ENCODE measurements at places on chromosomes 3 and 15.
A peak's percentile ranks its signal among the peaks of the same experiment; 100 is the strongest.

GRCh38 chr15:45187894-45188830 lies at the start of gene SHF:
Gene SHF (minus strand): TSS chr15:45187966. CDS start chr15:45187951, 15 bp downstream.
- peak; percentile 84 for DNase-seq

- DNase-seq: no peak
These were observed 4.3 kb downstream of the H1-8 start for GRCh38 chr3:129547241-129547640.

- DNase-seq: no peak
These were observed 147.5 kb upstream of the NUDT16 start for GRCh38 chr3:131233900-131234668.

DNA sequence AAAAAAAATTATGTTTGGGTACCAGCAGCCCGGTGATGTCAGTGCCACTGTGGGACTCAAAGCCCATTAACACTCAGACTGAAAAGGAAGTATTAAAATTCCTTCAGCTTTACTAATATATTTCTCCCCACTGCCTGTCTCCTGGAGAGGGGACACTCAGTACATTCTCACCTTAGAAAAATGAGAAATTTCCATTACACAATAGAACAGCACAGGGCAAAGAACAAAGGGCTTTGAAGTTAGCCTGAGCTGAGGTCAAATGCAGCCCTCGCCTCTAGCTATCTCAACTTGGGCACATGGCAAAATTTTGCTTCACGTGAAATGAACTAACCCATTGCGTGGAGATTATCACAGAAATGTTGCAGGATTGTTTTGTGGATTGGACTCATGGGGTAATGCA lies 80.8 kb downstream of the RARB start:
- DNase-seq: no peak

DNA sequence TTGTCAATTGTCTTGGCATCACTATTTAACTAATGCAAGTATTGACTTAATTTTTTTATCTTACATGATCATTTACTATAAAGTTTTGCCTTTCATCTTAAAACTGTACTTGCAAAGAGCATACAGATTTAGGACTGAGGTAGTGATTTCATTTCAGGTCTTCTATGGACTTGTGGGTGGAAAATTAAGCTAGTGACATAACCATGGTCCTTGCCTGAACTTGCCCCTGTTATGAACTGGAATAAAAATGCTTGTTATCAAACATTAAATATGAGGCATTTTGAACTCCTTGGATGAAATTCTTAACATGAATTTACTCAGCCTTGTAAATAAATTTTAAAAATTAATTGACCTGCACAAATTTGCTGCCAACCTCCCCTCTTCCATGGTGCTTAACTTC lies 712.0 kb downstream of the NAALADL2 start:
- no peak for DNase-seq

DNA sequence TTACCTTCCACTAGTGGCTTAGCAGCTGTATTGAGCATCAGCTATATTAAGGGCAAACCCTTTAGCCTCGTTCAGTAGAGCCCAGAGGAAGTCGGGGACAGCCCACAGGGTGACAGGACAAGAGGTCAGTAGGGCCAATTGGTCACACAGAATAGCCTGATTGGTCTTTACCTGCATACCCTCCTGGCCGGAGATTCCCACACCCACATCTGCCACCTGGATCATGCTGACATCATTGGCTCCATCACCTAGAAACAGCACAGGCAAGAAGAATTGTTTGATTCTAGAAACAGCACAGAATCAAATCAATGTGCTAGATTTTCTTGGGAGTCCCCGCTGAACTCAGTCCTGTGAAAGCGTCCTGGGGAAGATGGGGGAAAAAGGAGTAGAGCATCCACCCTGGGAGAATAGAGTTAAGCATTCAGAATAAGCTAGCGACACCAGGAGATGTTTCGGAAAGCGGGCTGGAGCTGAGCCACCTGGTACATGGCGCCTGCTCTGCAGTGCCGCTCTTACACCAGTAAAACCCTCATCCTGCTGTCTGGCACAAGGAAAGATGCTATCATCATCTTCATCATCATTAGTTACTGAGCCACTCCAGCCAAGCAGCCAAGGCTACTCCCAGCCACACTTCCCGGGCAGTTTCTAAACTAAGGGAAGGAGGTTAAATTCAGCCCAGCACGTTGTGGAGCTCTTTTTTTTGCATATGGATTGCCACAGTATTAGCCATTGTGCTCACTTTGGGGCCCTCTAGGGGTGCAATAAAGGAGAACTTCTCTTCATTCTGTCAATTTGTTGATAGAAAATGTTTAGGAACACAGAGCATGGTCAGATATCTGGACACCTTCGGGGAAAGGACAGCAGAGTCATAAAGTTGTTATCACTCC lies 171.3 kb downstream of the ATP10A start:
- peak; percentile 50 for DNase-seq

DNA sequence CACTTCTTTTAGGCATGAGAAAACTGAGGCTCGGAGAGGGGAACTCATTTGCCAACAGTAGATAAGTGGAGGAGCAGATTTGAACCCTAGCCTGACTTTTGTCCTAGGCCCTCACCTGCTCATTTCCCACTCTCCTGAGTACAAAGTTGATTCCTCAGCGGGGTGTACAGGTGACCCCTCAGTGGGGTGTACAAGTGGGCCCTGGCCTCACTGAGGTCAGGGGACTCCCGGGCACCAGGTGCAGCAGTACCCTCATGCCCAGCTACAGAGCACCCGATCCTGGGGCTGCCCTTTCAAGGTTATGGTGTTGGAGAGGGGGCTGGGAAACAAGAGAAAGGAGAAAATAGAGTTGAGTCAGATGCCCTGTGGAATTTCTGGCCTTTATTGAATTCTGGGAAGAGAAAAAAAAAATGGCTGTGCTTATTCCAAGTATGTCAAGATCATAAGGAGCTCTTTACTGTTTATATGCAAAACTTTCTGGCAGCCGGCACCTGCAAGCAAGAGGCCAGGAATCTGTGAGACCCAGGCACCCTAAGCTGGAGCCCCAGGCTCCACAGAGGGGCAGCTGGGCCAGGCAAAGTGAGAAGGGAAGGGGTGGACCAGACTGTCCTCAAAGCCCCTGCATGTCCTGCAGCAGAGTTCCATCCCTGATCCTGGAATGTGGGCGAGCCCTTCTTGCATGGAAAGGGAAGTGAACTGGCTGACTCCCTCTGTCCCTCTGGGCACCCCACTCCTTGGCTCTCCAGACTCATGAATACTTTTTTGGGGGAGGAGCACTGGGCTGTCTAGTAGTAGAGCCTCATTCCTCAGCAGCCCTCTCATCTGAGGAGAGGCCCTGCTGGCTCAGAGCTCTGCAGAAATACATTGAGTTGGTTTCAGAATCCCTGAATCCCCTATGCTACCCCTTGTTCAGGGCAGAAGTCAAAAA lies 43.1 kb downstream of the AMOTL2 start:
- DNase-seq: peak; percentile 74

- peak; percentile 18 for DNase-seq
These were observed at the start of gene TEX55 for GRCh38 chr3:119145500-119146167. Gene TEX55 (plus strand): TSS chr3:119146165. CDS start chr3:119146190, 25 bp downstream.

DNA sequence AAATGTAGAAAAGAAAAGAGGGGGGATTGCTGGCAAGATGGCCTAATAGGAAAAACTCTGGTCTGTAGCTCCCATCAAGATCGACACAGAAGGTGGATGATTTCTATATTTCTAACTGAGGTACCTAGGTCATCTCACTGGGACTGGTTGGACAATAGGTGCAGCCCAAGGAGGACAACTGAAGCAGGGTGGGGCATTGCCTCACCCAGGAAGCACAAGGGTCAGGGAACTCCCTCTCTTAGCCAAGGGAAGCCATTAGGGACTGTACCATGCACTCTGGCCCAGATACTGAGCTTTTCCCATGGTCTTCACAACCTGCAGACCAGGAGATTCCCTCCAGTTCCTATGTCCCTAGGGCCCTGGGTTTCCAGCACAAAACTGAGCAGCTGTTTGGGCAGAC lies 22.6 kb upstream of the IGSF10 start:
- no peak for DNase-seq

GRCh38 chr3:178455226-178455625 lies 81.0 kb upstream of the KCNMB2 start:
- DNase-seq: no peak
